A549 treated with CORT108297 at 1 μM for 4 hours (cell line): ENCODE measurements at places on chromosomes 16 and 17. TPM values are rescaled to one million over a fixed set of nuclear protein-coding genes. Genes with fewer than 3 reads are reported as not detected.

CDH13 gene
- total RNA-seq, result 0.01 TPM in 1 of 5 replicates, not detected in the others

MYH8 gene
- total RNA-seq, result not detected in 5 replicates

IL34 gene
- total RNA-seq, result 0.48 to 1.1 TPM (median 0.72 TPM) in 5 replicates

NPIPB6 gene
- total RNA-seq, result 1.7 to 3.0 TPM (median 2.0 TPM) in 5 replicates

SKAP1 gene
- total RNA-seq, result 0.18 to 0.42 TPM (median 0.37 TPM) in 3 of 5 replicates, not detected in the others
